Gastroesophageal sphincter (tissue), 4 donors: ENCODE measurements at places on chromosomes 13 and 19.

- no peak for ATAC-seq
Measured at GRCh38 chr13:51246025-51246417, 23.8 kb downstream of the FAM124A start.

DNA sequence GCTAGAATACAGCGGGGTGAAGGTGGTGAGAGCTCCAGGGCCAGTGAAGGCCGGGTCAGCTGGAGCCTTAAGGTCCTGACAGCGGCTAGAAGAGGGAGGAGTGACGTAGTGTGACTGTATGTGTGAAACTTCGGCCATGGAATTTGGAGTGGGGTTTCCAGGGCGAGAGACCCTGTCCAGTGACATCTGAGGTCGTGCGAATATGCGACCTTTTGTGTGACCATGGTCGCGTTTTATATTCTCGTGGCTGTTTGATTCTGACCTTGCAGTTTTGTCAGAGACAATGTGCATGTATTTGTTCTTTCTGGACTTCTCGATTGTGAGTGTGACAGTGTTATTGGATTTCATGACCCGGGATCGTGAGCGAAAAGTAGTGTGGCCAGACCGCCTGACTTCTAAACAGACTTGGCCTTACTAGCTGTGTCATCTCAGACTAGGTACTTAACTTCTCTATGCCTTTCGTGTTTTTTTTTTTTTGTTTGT is 405 bp upstream of the ZNF569 start:
- ATAC-seq = no peak

GRCh38 chr13:88074794-88075510 is 403.8 kb downstream of the SLITRK5 start:
- ATAC-seq = peak; percentile 79

DNA sequence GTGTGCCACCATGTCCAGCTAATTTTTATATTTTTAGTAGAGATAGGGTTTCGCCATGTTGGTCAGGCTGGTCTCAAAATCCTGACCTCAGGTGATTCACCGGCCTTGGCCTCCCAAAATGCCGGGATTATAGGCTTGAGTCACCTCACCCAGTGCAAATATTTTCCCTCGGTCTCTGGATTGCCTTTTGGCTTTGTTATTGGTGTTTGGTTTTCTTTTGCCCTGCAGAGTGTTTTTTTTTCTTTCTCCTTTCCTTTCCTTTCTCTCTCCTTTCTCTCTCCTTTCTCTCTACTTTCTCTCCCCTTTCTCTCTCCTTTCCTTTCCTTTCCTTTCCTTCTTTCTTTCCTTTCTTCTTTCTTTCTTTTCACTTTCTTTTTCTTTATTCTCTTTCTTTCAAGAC is 33.2 kb downstream of the KDM4B start:
- no peak for ATAC-seq

- no peak for ATAC-seq
Measured at GRCh38 chr13:33665626-33666175, 152.2 kb upstream of the RFC3 start.

GRCh38 chr19:2607712-2608601 is 94.5 kb downstream of the GNG7 start:
- ATAC-seq = no peak

- ATAC-seq = no peak
Measured at GRCh38 chr13:40652588-40652940, 13.9 kb downstream of the FOXO1 start.

GRCh38 chr13:47310401-47310800 is 413.5 kb upstream of the HTR2A start:
- ATAC-seq = no peak

- peak; percentile 29 for ATAC-seq
Measured at GRCh38 chr19:10544242-10544752, 593 bp downstream of the ATG4D start.

DNA sequence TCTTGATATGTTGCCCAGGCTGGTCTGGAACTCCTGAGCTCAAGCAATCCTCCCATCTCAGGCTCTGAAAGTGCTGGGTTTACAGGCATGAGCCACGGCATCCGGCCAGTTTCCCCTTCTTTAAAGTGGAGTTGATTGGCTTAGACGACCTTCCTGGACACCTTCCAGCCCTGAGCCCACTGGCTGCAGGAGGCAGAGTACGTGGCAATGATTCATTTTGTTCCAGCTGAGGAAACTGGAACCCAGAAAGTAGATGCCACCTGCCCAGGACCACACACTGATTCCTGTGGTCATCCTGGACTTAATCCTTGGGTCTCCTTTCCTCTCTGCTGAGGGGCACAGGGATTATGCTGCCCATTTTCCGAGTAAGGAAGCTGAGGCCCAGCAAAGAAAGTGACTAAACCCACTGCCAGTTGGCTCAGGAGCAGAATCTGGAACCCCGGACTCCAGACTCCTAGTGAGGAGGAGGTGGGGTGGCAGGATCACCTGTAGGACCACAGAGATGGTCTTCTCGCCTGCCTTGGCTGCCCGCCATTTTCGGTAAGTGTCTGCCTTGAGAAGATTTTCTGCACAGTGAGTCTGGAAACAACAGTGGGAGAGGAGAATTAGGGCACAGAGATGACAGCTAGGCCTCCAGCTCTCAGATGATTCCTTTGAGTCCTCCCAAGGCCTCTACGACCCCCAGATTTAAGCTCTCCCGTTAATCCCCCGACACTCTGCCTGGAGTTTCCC is 737 bp downstream of the XRCC1 start:
- ATAC-seq = no peak

DNA sequence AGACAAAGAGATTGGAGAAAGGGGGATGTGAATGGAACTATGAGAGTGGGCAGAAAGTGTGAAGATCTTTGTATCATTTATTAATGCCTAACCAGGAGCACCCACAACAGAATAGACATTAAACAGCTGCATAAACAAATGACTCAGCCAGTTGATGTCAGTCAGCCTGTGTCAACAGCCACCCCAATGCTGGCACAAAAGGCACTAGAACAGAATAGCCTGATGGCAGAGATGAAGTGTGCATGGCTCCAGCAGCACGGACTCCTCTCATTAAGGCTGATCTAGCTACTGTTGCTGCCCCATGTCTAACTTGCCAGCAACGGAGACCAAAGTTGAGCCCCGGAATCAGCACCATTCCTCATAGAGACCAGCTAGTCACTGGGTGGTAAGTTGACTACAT is 7.8 kb downstream of the CPB2 start:
- ATAC-seq = no peak

DNA sequence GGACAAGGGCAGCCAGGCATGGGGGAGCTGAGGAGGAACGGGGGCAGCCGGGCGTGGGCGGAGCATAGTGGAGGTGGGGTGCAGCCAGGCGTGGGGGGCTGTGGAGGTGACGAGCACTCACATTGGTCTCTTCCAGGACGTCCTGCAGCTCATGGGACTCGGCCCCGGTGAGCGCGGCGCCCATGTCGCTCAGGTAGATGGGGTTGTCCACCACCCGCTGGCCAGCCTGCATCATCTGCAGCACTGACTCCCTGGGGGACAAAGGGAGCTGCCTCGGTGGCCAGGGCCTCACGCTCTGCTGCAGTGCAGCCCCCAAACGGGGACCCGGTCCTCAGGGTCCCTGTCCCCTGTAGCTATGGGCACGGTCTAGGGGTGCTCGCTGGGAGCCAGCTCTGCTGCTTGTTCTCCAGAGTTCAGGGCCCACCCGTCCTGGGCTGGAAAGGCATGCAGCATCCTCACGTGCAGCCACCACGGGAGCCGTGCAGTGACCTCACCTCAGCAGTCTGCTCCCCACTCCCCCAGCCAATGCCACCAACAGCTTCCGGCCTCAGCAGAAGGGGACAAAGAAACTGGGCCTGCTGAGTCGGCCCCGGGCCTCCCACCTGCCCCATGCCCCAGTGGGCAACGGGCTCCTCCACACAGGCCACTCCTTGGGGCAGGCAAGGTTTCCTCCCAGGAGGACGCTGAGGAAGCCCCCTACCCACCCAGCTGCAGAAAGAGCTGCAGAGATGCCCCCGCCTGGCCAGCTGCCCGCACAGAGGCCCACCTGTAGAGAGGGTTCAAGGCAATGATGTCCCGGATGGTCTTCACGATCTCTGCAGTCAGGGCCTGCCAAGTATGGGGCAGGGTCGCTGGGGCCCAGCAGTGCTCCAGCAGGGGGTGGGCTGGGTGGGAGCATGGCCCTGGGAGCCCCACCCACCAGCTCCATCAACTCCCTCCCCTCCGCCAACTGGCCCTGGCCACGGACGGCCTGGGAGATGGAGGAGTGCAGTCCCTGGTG is 12.1 kb downstream of the LONP1 start:
- no peak for ATAC-seq

DNA sequence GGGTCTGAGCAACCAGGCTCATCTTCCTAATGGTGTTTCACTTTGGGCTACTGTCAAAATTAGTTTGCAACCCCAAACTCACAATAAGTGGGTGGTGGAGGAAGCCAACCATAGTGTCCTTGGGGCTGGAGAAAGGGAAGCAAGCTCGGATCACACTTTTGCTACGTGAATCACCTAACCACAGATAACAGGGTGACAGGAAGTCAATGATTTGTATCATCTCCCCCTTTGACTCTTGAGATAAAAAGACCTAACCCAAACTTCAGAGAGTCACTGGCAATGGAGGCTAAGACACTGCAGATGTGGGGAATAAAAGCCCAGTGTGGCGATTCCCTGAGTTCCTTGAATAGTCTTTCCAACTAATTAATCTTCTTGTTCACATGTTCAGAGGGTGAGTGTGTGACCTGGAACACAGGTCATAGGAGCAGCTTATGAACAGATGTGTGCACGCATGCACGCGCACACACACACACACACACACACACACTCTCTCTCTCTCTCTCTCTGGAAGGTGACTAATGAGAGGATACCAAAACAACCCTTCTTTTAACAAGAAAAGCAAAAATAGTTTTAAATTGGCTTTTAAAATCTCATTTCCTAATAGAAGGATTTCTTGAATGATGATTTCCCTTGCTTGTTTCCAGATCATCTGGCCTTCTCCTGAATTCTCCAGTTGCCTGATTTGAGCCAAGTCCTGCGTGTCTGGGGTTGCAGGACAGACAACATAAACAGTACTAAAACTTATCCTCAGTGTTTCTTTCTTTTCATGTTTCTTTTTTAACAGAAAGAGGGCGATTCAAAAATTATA is 21.2 kb upstream of the DOCK9 start:
- ATAC-seq = peak; percentile 48

DNA sequence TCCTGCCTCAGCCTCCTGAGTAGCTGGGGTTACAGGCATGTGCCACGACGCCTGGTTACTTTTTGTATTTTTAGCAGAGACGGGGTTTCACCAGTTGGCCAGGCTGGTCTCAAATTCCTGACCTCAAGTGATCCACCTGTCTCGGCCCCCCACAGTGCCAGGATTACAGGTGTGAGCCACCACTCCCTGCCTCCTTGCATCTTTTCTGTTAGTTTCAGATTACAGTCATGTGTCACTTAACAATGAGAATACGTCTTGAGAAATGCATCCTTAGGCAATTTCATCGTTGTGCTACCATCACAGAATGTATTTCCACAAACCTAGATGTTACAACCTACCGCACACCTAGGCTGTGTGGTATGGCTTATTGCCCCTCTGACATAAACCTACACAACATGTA is 180.4 kb downstream of the TM9SF2 start:
- ATAC-seq = no peak

DNA sequence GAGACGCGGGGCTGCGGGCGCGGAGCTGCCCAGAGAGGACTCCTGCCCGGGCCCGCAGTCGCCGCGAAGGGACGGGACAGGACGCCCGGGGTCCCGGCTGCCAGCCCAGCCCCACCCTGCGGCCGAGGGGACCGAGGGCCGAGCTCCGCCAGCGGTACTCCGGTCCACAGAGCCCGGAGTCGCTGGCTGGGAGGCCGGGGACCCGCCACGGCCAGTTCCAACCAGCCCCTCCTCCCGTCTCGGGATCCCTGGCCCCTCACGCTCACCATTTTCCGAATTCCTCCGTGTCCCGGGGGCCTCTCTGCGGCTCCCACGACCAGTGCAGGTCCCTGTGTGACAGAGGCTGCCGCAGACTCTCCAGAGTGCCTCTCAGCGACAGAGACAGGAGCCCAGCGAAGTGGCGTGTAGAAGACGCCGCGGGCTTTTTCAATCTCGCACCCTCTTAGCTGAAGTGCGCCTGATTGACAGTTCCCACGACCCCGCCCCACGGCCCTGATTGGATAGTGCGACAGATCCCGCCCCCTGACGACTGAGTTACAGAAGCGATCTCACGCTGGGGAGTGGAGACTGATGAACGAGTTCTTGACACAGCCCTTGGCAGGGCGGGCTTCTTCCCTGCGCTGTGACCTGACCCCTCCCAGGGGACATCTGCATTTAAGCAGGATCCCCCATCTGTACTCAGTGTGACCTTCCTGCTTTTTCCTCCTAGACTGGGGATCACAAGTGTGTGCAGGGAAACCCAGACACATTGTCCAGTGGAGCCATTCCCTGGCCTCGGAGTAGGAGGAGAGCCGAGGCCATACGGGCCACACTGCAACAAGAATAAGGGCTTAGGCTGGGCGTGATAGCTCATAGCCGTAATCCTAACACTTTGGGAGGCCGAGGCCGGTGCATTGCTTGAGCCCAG is 44.0 kb downstream of the ZNF823 start:
- ATAC-seq = peak; percentile 100

DNA sequence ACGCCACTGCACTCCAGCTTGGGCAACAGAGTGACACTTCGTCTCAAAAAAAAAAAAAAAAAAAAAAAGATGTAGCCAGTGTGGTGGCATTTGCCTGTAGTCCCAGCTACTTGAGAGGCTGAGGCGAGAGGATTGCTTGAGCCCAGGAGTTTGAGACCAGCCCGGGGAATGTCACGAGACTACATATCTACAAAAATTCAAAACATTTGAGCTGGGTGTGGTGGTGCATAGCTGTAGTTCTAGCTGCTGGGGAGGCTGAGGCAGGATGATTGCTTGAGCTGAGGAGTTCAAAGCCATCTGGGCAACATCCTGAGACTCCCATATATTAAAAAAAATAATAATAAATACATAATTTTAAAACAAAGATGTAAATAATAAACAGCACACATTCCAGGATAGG is 46.6 kb downstream of the SMARCA4 start:
- no peak for ATAC-seq

- ATAC-seq = no peak
Measured at GRCh38 chr13:96809366-96810096, 184.7 kb downstream of the OXGR1 start.

DNA sequence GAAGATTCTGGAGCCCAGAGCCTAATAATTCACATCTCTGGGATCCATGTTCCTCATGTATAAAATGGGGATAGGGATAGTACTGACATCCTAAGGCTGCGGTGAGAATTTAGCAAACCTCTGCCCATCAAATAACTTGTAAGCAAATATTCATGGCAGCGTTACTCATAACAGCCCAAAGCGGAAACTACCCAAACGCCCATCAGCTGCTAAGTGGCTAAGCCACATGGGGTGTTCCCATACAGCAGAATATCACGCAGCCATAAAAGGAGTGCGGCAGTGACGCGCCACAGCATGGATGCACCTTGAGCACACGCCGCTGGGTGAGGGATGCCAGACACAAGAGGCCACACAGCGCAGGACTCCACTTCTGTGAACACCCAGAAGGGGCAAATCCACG is 19.7 kb downstream of the VRK3 start:
- no peak for ATAC-seq

- ATAC-seq = peak; percentile 98
Measured at GRCh38 chr19:17107546-17108452, 32.2 kb downstream of the MYO9B start.

DNA sequence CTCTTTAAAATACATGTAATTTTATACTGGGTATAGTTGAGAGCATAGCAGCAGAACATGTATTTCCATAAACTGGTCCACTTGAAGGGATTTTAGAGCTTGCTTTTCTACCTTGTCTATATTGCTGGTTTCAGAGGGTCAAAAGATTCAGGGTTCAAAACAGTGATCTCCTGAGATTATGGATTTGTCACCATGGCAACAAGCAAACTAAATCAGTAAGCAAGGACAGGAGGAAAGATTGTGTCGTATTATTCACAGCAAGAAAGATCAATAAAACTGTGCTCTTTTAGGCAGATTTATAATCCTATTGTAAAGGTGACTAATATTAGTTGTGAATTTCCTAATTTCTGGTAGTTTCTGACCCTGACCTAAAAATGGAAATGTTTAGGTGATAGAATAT is 496.4 kb downstream of the LMO7 start:
- ATAC-seq = no peak
